ENCODE measurements at places on chromosomes 1 and 21.

- no peak for DNase-seq
Measured at GRCh38 chr1:203551550-203551949, 57.6 kb downstream of the OPTC start.

- DNase-seq: no peak
Measured at GRCh38 chr1:40592107-40592803, 60.8 kb downstream of the ZNF684 start.

DNA sequence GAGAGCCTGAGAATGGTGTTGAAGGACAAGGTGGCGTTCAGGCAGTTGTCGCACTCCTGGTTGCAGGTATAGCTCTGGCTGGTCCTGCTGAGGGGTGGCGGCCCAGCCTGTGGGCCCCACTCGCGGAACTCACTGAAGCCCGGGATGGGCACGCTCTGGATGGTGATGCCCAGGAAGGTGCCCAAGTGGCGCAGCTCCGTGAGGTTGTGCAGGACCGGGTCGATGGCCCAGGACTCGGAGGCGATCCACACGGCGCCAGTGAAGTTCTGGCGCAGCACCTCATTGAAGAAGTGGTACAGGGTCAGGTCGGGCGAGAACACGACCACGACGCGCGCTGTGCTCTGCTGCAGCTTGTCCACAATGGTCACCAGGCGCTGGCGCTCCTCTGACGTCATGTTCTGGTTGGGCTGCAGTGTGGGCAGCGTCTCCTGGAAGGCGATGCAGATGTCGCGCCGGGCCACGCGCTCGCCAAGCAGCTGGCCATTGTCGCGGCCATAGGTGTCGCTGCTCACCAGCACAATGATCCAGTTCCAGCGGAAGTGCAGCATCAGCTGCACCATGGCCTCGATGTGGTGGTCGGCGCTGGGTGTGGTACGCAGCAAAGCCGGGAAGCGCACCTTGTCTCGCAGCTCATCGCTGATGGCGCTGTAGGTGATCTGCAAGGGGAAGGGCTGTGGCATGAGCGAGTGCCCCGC lies 5.0 kb downstream of the TAS1R2 start:
- no peak for DNase-seq

GRCh38 chr1:216553040-216553439 lies 129.8 kb upstream of the USH2A start:
- DNase-seq: no peak

DNA sequence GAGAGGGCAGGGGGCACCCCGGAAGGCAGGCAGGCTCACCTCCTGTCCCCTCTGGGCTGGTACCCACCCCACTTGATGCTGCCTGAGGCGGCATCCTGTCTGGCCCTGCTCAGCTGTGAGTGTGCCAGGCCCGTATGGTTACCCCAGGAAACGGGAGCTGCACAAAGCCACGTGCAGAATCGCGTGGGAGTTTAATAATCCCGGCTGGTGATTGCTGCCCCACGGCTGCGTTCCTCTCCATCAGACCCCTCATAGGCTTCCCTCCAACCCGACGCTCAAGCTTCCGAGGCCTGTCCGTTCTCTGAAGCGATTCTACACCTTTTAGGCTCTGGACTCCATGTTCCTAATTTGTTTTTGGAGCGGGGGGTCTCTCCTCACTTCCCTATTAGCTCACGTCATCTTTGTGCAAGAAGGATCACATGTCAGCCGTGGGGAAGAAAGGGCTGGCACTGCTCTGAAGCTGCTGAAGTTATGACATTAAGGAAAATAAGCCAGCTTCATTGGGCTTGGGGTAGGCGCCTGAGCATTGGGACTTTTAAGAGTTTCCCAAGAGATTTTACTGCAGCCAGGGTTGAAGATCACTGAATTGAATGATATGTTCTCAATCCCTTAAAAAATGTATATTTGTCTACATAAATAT lies 1.1 kb upstream of the B3GALT5 start:
- no peak for DNase-seq

GRCh38 chr1:21799730-21800129 lies 12.3 kb upstream of the LDLRAD2 start:
- DNase-seq: no peak

- no peak for DNase-seq
Measured at GRCh38 chr21:46537026-46537425, 67.9 kb downstream of the S100B start.

- DNase-seq: no peak
Measured at GRCh38 chr1:208717525-208717924, 473.3 kb upstream of the PLXNA2 start.

DNA sequence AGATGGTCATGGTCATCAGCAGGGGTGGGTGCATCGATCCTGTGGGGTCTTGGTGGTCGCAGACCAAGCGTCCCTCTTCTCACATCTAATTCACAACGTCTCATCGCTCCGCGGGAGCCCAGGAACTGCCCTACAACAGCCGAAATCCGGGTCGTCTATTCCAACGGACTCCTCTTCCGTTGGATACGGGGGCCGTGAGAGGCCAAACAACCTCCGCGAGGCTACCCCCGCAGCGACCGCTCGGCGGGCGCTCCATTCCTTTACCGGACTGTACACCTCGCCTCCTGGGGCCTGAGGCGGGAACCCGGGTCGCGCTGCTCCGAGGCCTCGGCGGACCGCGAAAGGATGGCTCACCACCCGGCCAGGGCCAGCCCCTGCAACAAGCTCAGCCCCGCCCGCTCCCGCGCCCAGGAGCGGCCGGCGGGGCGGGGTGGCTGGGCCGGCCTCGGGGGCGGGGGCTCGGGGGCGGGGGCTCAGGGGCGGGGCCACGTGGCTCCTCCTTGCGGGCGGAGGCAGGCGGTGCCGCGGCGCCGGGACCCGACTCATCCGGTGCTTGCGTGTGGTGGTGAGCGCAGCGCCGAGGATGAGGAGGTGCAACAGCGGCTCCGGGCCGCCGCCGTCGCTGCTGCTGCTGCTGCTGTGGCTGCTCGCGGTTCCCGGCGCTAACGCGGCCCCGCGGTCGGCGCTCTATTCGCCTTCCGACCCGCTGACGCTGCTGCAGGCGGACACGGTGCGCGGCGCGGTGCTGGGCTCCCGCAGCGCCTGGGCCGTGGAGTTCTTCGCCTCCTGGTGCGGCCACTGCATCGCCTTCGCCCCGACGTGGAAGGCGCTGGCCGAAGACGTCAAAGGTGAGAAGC lies at the start of gene QSOX1:
Gene QSOX1 (plus strand): TSS at position 545 of the 857 bp plus-strand sequence. CDS start 39 bp downstream, at position 584.
- DNase-seq: peak; percentile 58

Data from stimulated activated CD4-positive, alpha-beta T cell treated with anti-CD3 and anti-CD28 coated beads, Interleukin-1b, Interleukin-23, amount 100 ng/mL, for 24 hours (primary cell).